ENCODE measurements at places on chromosomes 5 and 9.

- peak; percentile 91 for DNase-seq
Measured at GRCh38 chr5:89556215-89556913, 673.4 kb upstream of the MEF2C start.

DNA sequence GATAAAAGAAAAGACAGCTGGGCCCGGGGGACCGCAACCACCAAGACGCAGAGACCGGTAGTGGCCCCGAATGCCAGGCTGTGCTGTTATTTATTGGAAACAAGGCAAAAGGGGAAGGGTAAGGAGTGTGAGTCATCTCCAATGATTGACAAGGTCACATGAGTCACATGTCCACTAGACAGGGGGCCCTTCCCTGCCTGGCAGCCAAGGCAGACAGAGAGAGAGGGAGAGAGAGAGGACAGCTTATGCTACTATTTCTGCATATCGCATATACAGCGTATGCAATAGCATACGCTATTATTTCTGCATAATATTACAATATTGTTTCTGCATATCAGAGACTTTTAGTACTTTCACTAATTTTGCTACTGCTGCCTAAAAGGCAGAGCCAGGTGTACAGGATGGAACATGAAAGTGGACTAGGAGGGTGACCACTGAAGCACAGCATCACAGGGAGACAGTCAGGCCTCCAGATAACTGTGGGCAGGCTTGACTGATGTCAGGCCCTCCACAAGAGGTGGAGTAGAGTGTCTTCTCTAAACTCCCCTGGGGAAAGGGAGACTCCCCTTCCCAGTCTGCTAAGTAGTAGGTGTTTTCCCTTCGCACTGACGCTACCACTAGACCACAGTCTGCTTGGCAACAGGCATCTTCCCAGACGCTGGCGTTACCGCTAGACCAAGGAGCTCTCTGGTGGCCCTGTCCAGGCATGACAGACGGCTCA, 50.3 kb downstream of the RFX3 start:
- no peak for DNase-seq

DNA sequence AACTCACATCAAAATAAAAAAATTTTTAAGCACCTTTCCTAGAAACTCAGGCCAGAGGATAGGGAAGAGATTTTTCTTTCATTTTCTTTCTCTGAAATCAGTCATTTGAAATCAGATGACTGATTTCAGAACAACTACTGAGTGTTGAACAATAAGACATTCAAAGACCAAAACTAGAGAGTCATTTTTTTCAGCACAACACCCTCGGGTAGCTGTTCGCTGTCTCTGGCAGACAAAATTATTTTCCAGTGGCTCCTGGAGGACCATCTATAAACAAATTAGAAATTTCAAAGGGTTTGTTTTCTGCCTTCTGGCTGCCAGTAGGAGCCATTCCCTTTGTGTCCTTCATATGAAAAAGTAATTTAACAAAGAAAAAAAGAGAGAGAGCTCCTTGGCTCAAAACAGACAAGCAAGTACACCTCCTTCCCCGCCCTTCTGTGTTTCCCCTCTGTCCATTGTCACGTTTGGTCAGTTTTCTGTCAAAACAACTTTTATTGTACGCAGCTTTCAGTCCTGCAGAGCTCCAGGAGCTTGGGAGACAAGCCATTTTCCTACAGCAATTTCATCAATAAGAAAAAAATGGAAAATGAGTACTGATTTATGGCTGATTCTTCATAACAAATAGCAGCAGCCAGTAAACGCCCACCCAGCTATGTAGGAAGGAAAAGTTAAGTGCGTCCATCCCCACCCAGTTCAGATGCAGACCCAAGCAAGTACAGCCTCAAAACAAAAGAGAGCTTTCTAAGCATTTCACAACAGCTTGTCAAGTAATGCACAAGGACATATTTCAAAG, 405.2 kb downstream of the ZNF608 start:
- no peak for DNase-seq

DNA sequence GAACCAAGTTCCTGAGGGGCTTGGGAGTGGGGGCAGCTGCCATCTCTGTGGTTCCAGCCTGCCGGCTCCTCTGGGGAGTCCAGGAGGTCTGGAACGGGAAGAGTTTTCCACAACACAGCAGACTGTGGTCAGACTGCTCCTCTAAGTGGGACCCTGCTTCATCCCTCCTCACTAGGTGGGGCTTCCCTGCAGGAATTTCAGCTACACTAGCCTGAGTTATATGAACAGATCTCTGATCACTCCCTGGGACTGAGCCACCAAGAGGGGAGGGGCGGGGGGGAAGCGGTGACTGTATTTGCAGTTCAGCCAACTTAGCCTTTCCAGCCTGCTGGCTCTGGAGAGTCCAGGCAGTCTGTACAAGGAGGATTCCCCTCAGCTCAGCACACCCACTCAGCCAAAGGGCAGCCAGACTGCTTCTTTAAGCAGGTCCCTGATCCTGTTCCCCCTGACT, 19.4 kb downstream of the DTWD2 start:
- no peak for DNase-seq

DNA sequence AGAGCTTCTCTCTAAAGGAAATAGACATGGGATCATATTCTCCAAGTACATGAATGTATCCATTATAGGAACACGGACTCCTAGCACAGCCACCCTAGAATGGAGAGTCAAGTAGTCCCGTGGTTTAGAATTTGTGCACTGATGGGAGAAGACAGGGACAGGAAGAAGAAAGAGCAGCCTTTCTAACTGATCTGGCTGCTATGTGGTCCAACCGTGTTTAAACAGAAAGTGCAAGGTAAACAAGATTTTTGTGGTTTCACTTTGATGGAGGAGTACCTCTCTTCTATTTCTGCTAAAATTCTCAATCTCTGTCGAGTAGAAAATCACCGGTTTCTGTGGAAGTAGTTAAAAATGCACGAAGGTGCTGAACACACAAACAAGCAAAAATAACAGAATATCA, 171.3 kb downstream of the ST8SIA4 start:
- peak; percentile 7 for DNase-seq

GRCh38 chr5:143986516-143987212, 174.7 kb downstream of the HMHB1 start:
- peak; percentile 50 for DNase-seq

GRCh38 chr9:129930743-129931142, 95.5 kb downstream of the USP20 start:
- DNase-seq = no peak

GRCh38 chr9:976258-976942, at the start of gene DMRT3:
DMRT3 (plus strand) TSS chr9:976655; CDS start chr9:977002, 347 bp downstream.
- DNase-seq = no peak

- DNase-seq = no peak
Measured at GRCh38 chr5:180807046-180807445, 4.4 kb upstream of the MGAT1 start.

DNA sequence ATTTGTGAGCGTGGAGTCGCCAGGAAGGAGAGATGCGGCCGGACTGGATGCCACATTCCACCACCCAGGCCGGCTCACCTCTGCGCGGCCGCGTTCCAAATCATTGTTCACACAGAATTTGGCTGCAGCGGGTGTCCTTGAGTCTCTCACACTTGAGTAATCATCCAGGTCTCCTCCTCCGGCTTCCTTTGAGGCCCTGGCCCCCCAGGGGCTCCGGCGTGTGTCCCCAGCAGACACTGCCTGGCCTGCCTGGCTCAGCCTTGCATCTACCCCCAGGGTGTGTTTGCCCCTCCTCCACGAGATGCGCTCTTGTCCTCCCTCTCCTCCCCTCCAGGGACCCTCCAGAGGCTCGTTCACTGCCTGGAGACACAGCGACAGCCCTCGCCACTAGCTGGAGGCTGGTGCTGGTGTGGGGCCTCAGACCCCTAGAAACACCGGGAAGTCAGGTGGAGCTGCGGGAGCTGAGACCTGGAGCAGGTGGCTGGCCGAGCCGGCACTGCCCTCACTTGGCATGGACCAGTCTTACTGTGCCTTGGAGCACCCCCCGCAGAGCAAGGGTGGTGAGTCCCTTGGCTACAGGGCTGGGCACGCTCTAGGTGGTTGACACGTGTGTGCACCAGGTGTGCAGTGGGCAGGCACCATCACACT, 7.0 kb upstream of the SLC9A3 start:
- no peak for DNase-seq

DNA sequence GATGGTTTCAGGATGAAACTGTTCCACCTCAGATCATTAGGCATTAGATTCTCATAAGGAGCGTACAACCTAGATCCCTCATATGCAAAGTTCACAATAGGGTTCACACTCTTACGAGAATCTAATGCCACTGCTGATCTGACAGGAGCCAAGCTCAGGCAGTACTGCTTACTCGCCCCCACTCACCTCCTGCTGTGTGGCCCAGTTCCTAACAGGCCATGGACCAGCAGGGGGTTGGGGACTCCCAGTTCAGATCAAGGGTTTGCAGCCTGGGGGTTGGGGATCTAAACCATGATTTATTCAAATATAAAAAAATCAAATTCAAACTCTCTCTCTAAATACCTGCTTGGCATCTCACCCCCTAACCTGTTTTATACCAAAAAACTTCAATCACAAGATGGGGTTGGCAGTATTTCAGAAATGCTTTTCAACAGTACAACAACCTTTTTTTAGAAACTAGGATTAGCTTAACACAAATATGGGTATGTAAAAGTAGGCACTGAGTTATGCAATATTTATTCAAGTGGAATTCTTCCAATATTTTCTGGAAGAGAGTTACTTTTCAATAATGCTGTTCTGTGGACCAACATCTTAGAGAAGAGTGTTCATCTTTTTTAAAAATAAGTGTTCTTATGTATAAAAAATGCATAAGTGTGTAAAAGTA, 30.1 kb upstream of the SLC12A2 start:
- peak; percentile 23 for DNase-seq
